Ovary (tissue), 10 donors: ENCODE measurements at places on chromosomes 12 and 14. TPM values are rescaled to one million over a fixed set of nuclear protein-coding genes. Genes with fewer than 3 reads are reported as not detected.

CCDC175 gene
- not detected for polyA plus RNA-seq

FOXN4 gene
- 0.05 TPM for polyA plus RNA-seq

B3GNT4 gene
- polyA plus RNA-seq: 0.42 TPM

CYP27B1 gene
- polyA plus RNA-seq: 0.30 TPM

CDK17 gene
- 13.8 TPM for polyA plus RNA-seq

TSPAN31 gene
- polyA plus RNA-seq: 63.7 TPM

CAPS2 gene
- 7.5 TPM for polyA plus RNA-seq

TCL1B gene
- polyA plus RNA-seq: not detected

KRT72 gene
- not detected for polyA plus RNA-seq

CCT2 gene
- polyA plus RNA-seq: 115 TPM

FAM186B gene
- 0.46 TPM for polyA plus RNA-seq

CPNE8 gene
- 7.5 TPM for polyA plus RNA-seq

PSME2 gene
- 160 TPM for polyA plus RNA-seq

CLEC14A gene
- polyA plus RNA-seq: 28.6 TPM
